Dorsolateral prefrontal cortex (tissue), 122 donors: ENCODE measurements at places on chromosomes 12 and 14.

GRCh38 chr12:122646517-122647217 is 56.5 kb downstream of the HCAR2 start:
- DNase-seq, result no peak

DNA sequence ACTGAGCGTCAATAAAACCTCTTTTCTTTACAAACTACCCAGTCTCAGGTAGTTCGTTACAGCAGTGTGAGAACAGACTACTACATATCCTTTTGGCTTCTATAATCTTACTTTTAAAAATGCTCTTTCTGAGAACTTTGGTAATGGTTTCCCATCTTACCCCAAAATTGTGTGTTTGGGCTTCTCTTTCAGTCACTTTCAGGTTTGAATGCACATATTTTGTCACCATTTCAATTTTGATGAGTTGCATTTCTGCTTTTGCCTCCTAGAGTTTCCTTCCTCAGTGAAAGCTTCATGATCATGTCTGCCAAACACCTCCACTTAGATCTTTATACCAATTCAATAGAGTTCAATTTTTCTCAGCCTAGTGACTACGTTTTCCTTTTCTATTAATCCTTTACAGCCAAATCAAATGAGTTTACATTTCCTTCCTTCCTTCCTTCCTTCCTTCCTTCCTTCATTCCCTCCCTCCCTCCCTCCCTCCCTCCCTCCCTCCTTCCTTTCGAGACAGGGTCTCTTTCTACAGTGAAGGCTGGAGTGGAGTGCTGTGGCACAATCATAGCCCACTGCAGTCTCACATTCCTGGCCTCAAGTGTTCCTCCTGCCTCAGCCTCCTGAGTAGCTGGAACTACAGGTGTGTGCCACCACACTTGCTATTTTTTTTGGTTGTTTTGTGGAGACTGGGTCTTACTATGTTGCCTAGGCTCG is 124.9 kb downstream of the BCAT1 start:
- DNase-seq, result no peak

- DNase-seq, result no peak
Measured at GRCh38 chr12:57479043-57479375, 657 bp downstream of the ARHGAP9 start.

GRCh38 chr12:78171061-78171460 is 340.4 kb downstream of the NAV3 start:
- no peak for DNase-seq

- DNase-seq, result no peak
Measured at GRCh38 chr12:79174626-79175025, 310.1 kb downstream of the SYT1 start.

DNA sequence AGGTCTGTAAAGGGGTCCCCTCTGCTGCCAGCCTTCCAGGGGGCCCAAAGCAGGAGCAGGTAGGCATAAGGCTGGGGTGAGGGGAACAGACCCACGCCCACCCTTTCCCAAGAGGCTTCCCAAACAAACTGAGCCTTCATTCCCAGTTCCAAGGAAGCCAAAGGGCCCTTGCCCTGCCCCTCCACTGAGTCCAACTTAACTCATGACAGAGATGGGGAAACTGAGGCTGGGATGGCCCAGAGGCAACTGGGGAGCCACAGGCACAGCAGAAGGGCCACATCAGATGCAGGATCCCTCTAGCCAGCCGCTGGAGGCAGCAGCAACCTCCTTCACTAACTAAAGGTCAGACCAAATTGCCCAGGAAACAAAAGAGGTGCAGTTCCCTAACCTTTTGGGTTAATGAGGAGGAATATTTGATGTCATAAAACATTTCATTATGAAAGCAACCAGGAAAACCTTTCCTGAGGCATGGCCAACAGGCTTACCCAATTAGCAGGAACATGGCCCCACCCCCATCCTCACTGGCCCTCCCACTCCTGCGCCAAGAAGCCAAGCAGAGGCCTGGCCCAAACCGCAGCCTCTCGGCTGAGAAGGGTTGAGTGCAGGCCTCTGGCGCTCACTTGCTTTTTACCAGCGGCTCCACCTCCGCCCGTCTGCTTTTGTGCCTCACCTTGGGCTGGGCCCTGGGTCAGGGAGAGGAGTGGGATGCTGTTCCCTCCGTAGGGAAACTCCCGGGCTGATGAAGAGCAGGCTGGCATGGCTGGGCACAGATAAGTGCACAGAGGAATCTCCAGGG is 293.5 kb upstream of the RTL1 start:
- no peak for DNase-seq

DNA sequence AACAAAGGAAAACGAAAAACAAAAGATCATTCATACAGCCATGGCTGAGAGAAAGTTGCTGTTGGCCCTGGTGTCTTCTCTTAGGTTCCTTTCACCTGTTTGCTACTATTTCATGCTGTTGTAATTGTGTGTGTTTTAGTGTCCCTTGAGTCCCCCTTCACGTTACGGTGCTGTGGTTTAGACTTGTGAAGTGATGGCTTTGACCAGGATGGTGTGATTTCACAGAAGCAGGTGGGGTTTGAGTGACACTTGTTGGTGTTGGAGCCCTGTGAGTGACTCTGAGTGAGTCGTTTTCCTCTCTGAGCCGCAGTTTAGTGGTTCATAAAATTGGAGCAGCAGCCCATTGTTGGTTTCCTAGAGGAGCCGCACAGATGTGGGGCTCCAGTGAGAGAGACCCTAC is 635.4 kb downstream of the VRK1 start:
- no peak for DNase-seq

DNA sequence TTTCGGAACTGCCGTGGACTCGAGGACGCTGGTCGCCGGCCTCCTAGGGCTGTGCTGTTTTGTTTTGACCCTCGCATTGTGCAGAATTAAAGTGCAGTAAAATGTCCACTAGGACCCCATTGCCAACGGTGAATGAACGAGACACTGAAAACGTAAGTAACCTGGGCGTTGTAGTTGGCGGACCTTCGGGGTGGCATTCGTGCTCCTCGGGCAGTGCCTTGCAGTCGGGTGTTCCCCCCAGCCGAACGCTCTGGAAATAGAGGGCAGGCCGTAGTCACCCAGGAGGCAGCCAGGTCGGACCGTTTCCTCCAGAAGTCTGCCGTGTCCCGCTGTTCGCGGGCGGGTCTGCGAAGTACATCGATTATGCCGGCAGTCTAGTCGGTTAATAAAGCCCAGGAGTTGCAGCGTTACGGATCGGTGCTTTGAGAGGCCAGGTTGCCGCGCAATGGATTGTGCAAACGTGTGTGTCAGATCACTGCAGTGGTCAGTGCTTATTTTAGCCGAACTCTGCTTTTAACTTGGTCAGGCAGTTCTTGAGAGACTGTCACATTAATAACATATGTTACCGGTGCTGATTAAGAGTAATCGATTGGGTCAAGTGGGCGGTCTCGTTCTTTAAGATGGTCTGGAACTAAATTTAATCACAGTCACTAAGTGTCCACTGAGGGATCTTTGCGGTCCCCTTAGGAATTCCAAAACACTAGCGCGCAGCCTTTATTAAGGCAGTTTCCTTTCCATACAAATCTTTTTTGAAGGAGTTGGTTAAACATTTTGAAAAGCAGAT is 906 bp downstream of the MARK3 start:
- DNase-seq, result peak; percentile 11

DNA sequence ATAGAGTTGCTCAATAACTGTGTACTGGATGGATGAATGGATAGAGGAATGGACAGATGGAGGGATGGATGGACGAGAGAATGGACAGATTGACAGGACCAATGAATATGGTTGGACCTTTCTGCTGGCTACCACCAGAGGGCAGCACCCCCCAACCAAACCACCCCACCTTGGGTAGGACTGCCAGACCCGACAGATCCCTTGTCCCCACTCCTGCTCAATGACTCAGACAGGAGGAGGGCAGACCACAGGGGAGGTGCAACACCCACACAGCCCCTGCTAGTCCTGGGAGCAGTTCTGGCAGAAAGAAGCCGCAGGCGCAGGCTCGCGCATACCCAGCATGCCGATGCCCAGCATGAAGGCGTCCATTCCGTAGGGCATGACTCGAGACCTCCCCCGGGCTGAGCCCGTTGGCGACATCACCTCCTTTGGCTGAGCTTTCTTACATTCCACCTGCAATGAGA is 12.4 kb downstream of the MSI1 start:
- peak; percentile 89 for DNase-seq

DNA sequence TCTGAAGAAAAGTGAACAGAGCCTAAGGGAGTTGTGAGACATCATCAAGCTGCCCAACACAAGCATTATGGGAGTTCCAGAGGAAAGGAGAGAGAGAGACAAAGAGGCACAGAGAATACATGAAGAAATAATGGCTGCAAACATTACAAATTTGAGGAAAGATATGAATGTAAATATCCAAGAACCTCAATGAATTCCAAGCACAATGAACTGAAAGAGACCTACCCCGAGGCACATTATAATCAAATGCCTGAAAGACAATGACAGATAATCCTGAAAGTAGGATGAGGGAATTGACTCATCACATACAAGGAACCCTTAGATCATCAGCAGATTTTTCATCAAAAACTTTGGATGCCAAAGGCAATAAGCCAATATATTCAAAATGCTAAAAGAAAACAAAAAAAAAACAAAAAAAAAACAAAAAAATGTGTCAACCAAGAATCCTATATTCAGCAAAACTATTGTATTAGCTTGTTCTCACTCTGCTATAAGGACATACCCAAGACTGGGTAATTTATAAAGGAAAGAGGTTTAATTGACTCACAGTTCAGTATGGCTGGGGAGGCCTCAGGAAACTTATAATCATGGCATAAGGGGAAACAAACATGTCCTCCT is 37.8 kb downstream of the BCL2L14 start:
- no peak for DNase-seq

- no peak for DNase-seq
Measured at GRCh38 chr14:25843481-25844470, 754.1 kb downstream of the NOVA1 start.

DNA sequence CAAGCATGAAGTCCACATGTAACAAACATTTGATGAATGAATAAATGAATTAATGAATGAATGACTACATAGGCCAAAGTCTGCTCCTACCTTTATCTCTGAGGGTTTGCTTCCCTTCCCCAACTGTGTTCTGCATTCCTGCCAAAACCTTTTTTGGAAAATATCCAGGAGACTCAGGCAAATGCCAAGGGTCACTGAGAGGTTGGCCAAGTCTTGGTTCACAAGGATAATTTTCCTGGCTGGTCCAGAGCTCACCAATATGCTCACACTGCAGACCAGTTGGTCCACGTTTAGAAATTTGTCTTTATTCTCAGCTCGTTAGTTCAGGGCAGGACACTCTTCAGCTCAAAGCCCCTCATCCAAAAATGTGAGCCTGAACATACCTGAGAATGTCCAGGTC is 10.2 kb downstream of the TMEM233 start:
- DNase-seq, result no peak

DNA sequence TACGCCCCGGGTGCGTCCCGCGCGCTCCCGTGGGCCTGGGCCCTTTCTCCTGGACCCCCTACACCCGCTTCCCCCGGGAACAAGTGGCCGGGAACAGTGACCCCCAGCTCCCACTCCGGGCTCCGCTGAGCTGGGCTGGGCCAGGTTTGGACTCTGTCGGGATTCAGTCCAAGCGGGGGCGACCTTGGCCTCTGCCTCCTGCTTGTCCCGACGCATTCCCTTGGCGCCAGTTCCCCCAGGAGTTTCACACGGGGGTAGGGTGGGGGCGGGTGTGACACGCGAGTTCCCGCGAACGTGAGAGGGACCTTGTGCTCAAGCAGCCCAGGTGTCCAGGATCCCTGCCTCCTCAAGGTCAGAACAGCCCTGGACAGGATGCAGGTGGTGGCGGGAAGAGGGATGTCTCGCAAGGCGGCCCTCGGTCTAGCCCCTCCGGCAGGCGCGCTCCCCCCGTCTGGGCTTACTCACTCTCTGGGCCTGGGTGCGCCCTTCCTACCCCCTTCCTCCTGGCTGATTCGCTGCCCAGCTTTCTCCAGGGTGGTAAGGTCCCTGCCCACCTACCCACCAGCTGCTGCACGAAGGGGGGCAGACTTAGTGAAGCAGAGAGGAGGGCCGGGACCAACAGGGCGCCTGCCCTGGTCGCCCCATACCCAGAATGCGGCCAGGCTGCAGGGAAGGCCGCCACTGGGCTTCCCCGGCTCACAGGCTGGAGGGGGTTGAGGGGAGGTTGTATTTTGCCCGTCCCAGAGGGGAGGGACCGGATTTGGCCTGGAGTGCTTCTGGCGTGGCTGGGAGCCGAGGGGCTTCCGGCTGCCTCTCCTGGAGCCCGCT is 862 bp downstream of the CRIP2 start:
- no peak for DNase-seq

GRCh38 chr12:45557016-45557415 is 172.5 kb upstream of the ARID2 start:
- DNase-seq, result no peak
